Upper lobe of right lung (tissue), 1 donor: ENCODE measurements at places on chromosomes 12 and 14. TPM values are rescaled to one million over a fixed set of nuclear protein-coding genes. Genes with fewer than 3 reads are reported as not detected.

DNA sequence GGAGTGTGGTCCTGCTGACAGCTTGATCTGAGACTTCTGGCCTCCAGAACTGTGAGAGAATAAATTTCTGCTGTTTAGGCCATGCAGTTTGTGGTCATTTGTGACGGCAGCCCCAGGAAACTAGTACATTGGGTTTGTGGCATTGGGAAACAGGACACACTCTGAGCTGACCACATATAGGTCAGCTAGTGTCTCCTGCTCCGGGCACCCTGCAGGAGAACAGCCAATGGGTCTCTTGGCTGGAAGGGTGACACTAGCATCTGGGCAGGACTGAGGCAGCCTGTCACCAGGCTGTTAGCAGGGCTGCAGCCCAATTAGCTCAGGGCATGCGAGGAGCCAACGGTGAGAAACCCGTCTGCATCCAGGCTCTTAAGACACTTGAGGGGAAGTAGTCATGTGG, 83.2 kb downstream of the PITPNM2 start:
- peaks cover 52% of the 10 kb centered on the region for H3K4me1 ChIP-seq
- no peaks in the 10 kb centered on the region for H3K27me3 ChIP-seq
- H3K36me3 ChIP-seq: no peaks in the 10 kb centered on the region
- DNase-seq: no peak
- no peak overlapping the region for H3K27ac ChIP-seq

GRCh38 chr14:53113989-53114388, 39.1 kb downstream of the DDHD1 start:
- H3K27ac ChIP-seq: no peak overlapping the region
- no peak for DNase-seq
- H3K36me3 ChIP-seq: no peaks in the 10 kb centered on the region
- no peaks in the 10 kb centered on the region for H3K27me3 ChIP-seq
- no peaks in the 10 kb centered on the region for H3K4me1 ChIP-seq

- H3K27ac ChIP-seq: peak overlapping the region; percentile 51
- no peak overlapping the region for H3K4me3 ChIP-seq
- H3K27me3 ChIP-seq: no peaks in the 10 kb centered on the region
- no peaks in the 10 kb centered on the region for H3K36me3 ChIP-seq
- DNase-seq: peak; percentile 74
Observed at GRCh38 chr12:121774968-121775474, 18.5 kb downstream of the RHOF start.

- H3K4me3 ChIP-seq: no peak overlapping the region
- no peak overlapping the region for H3K27ac ChIP-seq
- H3K36me3 ChIP-seq: no peaks in the 10 kb centered on the region
- no peaks in the 10 kb centered on the region for H3K4me1 ChIP-seq
- H3K27me3 ChIP-seq: no peaks in the 10 kb centered on the region
Observed at GRCh38 chr14:37232907-37233481, 35.3 kb downstream of the MIPOL1 start.

GRCh38 chr14:85391892-85392291, 138.1 kb upstream of the FLRT2 start:
- no peaks in the 10 kb centered on the region for H3K27me3 ChIP-seq
- DNase-seq: no peak
- no peaks in the 10 kb centered on the region for H3K4me1 ChIP-seq
- no peak overlapping the region for H3K4me3 ChIP-seq

- no peaks in the 10 kb centered on the region for H3K27me3 ChIP-seq
- no peak overlapping the region for H3K4me3 ChIP-seq
- peak overlapping the region; percentile 47 for H3K27ac ChIP-seq
- peaks cover 8% of the 10 kb centered on the region for H3K4me1 ChIP-seq
Observed at GRCh38 chr14:25007832-25008231, 42.1 kb downstream of the STXBP6 start.

GRCh38 chr14:69753860-69754259, 13.1 kb upstream of the SRSF5 start:
- no peak overlapping the region for H3K4me3 ChIP-seq
- no peak overlapping the region for H3K27ac ChIP-seq
- no peaks in the 10 kb centered on the region for H3K36me3 ChIP-seq

DNA sequence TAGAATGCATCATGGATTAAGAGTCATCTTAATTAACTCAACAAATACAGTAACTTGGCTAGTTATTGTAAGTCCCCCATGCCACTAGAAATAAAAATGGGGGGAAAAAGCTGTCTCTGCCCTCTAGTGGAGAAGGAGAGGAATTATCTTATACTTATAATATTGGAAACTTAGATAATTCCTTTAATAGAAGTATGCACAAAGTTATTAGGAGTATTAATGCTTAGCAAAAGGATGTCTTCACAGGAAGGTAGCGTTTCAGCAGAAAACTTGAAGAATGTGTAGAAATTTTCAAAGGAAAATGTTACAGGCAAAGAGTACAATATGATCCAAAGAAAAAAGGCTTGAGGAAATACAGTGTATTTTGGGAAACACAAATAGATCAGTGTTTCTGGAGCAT, 19.8 kb downstream of the OR5AU1 start:
- H3K4me1 ChIP-seq: no peaks in the 10 kb centered on the region
- no peak for DNase-seq
- H3K4me3 ChIP-seq: no peak overlapping the region
- H3K27me3 ChIP-seq: peaks cover 3% of the 10 kb centered on the region

- DNase-seq: no peak
- no peaks in the 10 kb centered on the region for H3K27me3 ChIP-seq
- H3K27ac ChIP-seq: no peak overlapping the region
- H3K36me3 ChIP-seq: no peaks in the 10 kb centered on the region
- H3K4me1 ChIP-seq: no peaks in the 10 kb centered on the region
Observed at GRCh38 chr14:24887623-24888304, 162.2 kb downstream of the STXBP6 start.

- H3K4me1 ChIP-seq: no peaks in the 10 kb centered on the region
- DNase-seq: no peak
- no peaks in the 10 kb centered on the region for H3K27me3 ChIP-seq
- no peak overlapping the region for H3K27ac ChIP-seq
- no peak overlapping the region for H3K4me3 ChIP-seq
- H3K36me3 ChIP-seq: no peaks in the 10 kb centered on the region
Observed at GRCh38 chr14:94138251-94138650, 8.8 kb upstream of the IFI27L2 start.

- H3K36me3 ChIP-seq: no peaks in the 10 kb centered on the region
- no peak overlapping the region for H3K4me3 ChIP-seq
- no peaks in the 10 kb centered on the region for H3K4me1 ChIP-seq
Observed at GRCh38 chr14:51479584-51480325, 172.0 kb upstream of the FRMD6 start.

- no peak overlapping the region for H3K4me3 ChIP-seq
- no peak overlapping the region for H3K27ac ChIP-seq
- no peak for DNase-seq
- H3K27me3 ChIP-seq: no peaks in the 10 kb centered on the region
- H3K4me1 ChIP-seq: no peaks in the 10 kb centered on the region
Observed at GRCh38 chr12:72432037-72432604, 160.0 kb downstream of the TRHDE start.

- H3K36me3 ChIP-seq: no peaks in the 10 kb centered on the region
- no peak overlapping the region for H3K27ac ChIP-seq
- no peaks in the 10 kb centered on the region for H3K27me3 ChIP-seq
- no peak for DNase-seq
- no peak overlapping the region for H3K4me3 ChIP-seq
Observed at GRCh38 chr14:54348001-54348611, 48.7 kb upstream of the CDKN3 start.

GRCh38 chr12:104953323-104953722, 4.8 kb downstream of the SLC41A2 start:
- H3K4me1 ChIP-seq: no peaks in the 10 kb centered on the region
- no peak for DNase-seq
- no peaks in the 10 kb centered on the region for H3K36me3 ChIP-seq
- no peak overlapping the region for H3K27ac ChIP-seq

- no peak for DNase-seq
- H3K4me1 ChIP-seq: peaks cover 14% of the 10 kb centered on the region
- H3K36me3 ChIP-seq: no peaks in the 10 kb centered on the region
- no peaks in the 10 kb centered on the region for H3K27me3 ChIP-seq
Observed at GRCh38 chr14:49994951-49995561, 102.2 kb downstream of the ARF6 start.

DNA sequence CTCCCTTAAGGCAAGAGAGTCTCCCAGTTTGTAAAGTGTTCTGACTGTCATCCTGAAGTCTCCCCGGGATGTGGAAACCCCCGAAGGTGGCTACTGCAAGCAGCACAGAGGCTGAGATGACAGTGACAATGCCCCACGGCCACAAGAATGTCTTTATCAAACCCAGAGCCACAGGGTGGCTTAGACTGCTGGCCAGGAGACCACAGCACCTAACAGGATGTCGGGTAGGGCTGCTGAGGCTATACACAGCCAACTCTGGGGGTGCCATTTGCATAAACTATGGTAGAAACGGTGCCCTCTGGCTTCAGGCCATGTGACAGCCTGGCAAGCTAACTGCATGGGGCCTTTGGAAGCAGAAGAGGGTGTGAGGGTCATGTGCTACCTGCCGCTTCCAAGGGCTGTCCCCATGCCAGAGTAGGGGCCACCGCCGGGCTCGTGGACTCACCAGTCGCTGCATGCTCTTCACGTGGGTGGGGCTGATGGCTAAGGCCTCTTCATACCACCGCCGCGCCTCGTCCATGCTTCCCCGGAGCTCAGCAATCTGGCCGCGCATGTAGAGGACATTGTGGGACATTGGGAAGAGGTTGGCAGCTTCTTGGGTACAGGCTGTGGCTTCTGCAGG, 180.9 kb downstream of the CALM1 start:
- no peak overlapping the region for H3K4me3 ChIP-seq
- peak overlapping the region; percentile 73 for H3K27ac ChIP-seq
- DNase-seq: peak; percentile 58
- no peaks in the 10 kb centered on the region for H3K36me3 ChIP-seq

GRCh38 chr12:131831635-131832041, 3.4 kb downstream of the MMP17 start:
- H3K4me3 ChIP-seq: peak overlapping the region; percentile 49
- peak overlapping the region; percentile 60 for H3K27ac ChIP-seq
- no peak for DNase-seq
- peaks cover 43% of the 10 kb centered on the region for H3K27me3 ChIP-seq
- no peaks in the 10 kb centered on the region for H3K36me3 ChIP-seq

- H3K4me1 ChIP-seq: peaks cover 3% of the 10 kb centered on the region
- no peak overlapping the region for H3K4me3 ChIP-seq
- no peaks in the 10 kb centered on the region for H3K36me3 ChIP-seq
- no peak for DNase-seq
- no peaks in the 10 kb centered on the region for H3K27me3 ChIP-seq
Observed at GRCh38 chr14:26281280-26281998, 316.4 kb downstream of the NOVA1 start.

DNA sequence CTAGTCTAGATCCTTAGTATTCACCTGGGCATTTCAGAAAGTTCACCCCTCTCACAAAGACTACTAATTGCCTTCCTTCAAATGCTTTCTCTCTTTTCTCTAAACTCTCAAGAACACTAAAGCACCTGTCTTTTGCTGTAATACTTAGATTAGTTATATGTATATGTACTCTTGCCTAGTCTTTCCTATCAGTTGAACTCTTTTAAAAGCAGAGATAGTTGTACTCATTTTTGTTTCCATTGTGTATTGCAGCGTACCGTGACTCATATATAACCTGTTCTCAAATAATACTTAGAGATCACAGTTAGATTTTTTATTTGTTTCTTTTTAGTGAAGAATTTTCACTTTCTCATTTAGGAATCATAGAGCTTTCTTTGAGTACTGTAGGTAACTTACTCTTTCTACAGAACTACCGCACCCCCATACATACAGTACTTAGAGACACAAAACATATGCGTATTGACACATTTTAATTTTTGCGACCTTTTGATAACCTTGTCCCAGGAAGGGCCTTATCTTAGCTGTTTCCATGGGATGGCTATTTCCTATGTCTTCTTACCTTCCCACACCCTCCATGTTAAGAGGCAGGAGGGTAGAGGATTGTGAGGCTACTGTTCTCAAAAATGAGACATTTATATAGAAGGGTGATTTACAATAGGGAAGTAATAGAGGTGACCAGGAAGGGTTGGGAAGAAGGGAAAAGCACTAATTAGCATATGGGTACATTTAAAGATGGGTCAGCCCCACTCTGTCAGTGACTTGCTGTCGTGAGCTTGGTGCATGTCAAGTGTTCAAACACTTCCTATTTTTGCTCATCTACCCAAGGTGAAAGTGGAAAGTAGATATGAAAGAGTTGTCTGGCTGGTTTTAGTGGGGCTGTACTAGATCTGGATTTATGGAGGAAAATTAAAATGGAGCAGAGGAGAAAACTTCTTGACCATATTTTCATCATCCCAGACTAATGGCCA, 74.3 kb downstream of the PLEKHA5 start:
- H3K27ac ChIP-seq: no peak overlapping the region
- DNase-seq: no peak
- H3K4me1 ChIP-seq: no peaks in the 10 kb centered on the region
- no peaks in the 10 kb centered on the region for H3K27me3 ChIP-seq

- no peaks in the 10 kb centered on the region for H3K36me3 ChIP-seq
- peaks cover 12% of the 10 kb centered on the region for H3K27me3 ChIP-seq
- no peak overlapping the region for H3K4me3 ChIP-seq
- H3K4me1 ChIP-seq: no peaks in the 10 kb centered on the region
- no peak for DNase-seq
- H3K27ac ChIP-seq: no peak overlapping the region
Observed at GRCh38 chr12:51428256-51428655, 3.6 kb downstream of the SLC4A8 start.

DNA sequence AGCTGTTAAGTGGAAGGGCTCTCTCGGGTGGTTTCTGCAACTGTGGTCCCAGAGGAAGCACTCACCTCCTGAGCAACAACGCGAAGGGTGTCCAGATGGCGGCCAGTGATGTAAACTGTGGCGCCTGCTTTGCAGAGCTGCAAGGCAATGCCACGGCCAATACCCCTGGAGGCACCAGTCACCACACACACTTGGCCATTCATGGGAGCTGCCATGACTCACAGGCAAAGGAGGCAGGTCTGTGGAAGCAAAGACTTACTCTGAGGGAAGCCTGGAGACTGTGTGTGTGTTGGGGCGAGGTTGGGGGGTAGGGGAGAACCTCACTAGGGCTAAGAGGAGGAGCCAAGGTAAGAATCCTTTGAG, 707 bp downstream of the DHRS1 start:
- peak overlapping the region; percentile 89 for H3K27ac ChIP-seq
- DNase-seq: no peak
- H3K27me3 ChIP-seq: no peaks in the 10 kb centered on the region
- peak overlapping the region; percentile 73 for H3K4me3 ChIP-seq
- peaks cover 41% of the 10 kb centered on the region for H3K36me3 ChIP-seq

DNA sequence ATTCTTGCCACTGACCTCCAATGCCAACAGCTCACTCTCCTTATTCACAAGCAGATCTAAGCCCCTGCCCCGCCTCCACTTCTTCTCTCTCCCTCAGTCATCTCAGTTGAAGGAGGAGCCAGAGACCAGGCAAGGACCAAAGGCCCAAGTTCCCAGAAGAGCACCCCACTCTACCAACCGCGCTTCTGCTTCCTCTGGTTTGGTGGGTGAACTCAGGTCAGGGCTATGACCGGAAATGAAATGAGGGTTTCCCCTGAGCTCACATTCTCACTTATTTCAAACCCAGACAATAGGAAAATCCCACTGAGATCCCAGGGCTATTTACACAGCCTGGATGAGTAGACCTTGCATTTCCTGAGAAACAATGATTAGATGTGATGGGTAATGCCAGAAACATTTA, 9.9 kb downstream of the DPF3 start:
- DNase-seq: no peak
- no peak overlapping the region for H3K4me3 ChIP-seq
- H3K36me3 ChIP-seq: no peaks in the 10 kb centered on the region
- H3K27ac ChIP-seq: no peak overlapping the region
- H3K4me1 ChIP-seq: no peaks in the 10 kb centered on the region
- no peaks in the 10 kb centered on the region for H3K27me3 ChIP-seq

The STAC3 gene
- total RNA-seq: 6.0 TPM

The FAR2 gene
- 13.3 TPM for total RNA-seq

The IL23A gene
- total RNA-seq: 0.81 TPM

The GLIPR1L2 gene
- 1.1 TPM for total RNA-seq

The AJUBA gene
- 37.8 TPM for total RNA-seq

The ERBB3 gene
- 60.7 TPM for total RNA-seq

The LPAR5 gene
- total RNA-seq: 2.5 TPM

The GALNT8 gene
- total RNA-seq: 0.67 TPM
